ENCODE measurements at places on chromosomes 3 and 15.

DNA sequence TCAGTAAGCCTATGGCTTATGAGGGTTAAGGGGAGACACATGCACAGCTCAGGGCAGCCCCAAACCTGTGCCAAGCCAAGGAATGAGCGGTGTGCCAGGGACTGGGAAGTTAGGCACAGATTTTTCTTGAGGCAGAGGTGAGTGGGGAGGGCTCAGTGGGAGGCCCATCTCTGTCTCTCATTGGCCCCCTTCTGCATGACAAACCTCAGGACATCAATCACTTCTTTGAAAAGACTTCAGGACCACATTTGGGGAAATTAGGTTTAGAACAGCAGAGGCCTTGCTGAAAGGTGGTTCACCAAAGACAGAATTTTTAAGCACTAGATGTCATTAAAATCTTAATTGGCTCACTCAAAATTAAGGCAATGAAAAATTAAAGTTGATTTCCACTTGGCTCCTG is 57.2 kb downstream of the RAB11A start:
- ATAC-seq: no peak

DNA sequence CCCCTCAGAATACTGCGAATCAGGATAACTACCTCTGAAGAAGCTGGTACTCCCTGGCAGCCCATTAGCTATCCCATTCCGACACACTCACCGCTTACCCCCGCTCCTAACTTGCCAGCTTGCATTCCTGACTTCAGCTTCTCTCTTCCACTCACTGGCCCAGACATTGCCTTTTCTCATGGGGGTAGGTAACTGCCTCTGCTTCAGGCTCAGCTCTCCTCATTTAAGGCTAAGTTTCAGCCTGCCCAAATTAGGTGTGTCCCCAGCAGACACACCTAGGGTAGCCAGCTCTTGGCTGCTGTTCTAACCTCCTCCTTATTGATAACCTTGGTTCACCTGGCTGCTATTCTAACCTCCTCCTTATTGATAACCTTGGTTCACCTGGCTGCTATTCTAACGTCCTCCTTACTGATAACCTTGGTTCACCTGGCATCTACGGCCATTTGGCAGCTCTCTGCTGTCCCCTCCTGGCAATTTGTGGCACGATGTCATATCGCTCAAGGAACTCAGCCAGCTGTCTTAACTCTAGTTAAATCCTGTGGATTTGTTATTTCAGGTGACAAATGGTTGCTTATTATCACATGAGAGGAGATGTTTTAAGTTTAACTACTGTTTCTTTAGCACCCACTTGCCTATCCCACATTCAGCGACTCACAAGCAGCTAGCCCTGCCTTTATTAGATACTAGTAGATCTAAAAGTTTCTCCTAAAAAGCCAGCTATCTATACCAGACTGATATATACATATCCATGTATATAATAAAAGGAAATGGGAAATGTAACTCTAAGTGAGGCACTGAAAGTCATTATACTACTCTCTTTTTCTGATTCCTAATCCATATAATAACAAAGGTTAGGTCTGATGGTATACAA is 106.5 kb upstream of the ACP3 start:
- no peak for ATAC-seq

- no peak for ATAC-seq
Observed at GRCh38 chr15:74208901-74209559, 6.4 kb upstream of the STRA6 start.

DNA sequence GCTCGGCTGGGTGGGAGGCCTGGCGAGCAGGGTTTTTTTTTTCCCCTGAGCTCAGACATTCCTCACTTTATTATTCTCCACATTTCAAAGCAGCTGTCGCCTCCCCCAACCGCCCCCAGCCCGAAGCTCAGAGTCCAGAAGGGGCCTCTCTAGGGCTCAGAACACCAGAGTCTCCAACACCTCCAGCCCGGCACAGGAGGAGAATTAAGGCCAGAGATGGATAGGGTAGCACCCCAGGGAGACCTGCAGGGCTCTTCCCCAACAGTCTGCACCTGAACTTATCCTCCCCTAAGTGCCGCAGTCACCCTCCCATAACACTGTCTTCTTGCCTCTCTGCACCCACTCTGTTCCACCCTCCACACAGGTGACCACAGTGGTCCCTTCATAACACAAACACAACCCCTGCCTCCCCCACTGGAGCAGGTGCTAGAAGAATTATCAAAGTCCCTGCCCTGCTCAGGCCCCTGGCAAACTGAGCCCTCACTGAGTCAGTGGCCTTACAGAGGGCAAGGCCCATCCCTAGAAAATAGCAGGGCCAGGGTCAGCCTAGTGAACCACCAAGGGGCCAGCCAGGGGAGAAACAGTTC is 14.1 kb downstream of the MYL3 start:
- no peak for ATAC-seq

DNA sequence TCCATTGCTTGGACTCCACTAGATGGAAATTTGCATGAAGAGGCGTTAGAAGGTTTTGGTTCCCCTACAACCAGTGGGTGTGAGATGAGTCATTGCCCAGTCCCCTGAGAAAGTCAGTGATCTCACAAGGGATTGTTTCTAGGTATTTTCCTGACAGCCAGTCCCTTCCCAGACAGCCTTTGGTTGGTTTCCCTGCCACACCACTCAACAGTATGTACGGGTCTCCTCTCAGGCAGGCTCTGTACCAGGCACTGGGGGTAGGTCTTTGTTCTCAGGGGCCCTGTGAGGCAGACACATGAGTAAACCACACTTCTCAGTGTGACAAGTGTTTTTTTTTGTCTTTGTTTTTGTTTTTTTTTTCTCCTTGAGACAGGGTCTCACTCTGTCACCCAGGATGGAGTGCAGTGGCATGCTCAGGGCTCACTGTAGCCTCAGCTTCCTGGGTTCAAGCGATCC is 4.0 kb downstream of the LAMP3 start:
- ATAC-seq: peak; percentile 26

GRCh38 chr3:43870844-43871626 is 180.3 kb downstream of the ABHD5 start:
- no peak for ATAC-seq

- no peak for ATAC-seq
Observed at GRCh38 chr15:95990833-95991232, 339.7 kb upstream of the NR2F2 start.

DNA sequence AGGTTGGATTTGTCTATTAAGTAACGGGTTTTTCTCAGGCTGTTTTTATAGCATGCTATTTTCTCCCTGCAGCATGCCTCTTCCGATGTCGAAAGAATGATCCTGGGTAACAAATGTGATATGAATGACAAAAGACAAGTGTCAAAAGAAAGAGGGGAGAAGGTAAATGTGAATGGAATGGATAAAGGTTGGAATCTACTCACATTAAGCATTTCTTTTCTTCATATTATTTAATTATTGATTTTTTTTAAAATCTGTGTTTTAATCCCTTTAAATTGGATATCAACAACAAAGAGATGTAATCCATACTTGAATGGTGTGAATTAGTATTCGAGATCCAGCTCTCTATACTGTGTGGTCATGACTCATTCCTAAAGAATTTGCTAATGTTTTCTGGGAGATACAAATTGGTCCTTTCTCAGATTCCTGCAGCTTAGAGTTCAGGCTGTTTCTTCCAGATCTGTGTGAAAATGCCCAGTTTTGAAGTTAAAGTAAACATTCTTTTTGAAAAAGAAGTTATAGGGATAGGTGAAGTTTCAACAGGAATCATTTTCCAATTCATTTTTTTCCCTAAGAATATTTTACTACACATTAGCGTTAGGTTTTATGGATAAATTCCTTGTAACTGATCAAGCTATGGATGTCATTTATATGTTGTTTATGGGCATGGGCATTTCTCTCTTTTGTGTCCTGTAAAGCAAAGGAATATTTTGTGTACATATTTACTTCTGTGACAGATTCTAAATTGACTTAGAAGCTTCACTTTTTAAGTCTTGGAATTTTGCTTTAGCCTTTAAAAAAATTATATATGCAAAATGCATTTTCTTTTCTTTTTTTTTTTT is 20.8 kb upstream of the APH1B start:
- no peak for ATAC-seq

DNA sequence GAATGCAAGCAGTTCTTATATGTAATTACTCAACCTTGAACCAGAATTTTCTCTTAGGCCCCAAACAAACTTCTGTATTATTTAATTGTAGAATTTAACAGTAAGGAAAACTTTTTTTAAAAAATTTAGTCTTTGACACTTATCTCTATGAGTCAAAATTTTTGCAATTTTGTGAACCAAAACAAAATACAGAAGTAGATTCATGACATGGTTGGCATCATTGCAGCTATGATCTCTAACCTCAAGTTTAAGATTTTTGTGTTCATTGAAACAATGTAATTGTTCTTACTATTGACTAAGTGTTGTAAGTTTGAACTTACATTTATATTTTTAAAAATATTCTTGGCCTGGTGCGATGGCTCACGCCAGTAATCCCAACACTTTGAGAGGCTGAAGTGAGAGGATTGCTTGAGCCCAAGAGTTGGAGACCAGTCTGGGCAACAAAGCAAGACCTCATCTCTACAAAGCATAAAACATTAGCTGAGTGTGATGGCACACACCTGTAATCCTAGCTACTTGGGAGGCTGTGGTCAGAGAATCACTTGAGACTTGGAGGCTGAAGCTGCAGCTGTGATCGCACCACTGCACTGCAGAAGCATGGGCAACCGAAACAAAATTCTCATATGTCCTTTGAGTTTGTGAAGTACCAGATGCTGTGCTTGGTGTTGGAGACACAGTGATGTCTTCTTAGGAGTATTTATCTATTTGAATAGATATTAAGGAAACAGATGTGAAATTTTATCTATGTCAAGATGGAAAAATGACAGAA is 39.7 kb downstream of the STT3B start:
- no peak for ATAC-seq

DNA sequence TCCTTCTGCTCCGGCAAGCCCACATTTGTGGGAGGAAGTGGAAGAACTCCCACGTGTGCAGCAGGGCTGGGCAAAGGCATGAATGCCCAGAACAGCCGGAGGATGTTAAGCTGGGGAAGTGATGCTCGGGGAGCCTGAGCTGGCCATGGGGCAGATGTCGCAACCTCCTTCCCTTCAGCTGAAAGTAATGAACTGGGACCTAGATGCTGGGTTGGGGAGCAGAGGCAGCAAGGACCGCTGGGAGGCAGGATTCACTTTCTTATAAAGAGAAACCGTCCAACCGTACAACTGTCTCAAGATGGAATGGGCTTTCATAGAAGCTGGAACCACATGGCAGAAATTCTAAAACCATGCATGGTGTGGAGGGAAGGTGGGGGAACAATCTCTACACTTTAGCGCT is 290.9 kb downstream of the OCA2 start:
- no peak for ATAC-seq

GRCh38 chr3:141426404-141427034 is 58.2 kb downstream of the ZBTB38 start:
- ATAC-seq: no peak

DNA sequence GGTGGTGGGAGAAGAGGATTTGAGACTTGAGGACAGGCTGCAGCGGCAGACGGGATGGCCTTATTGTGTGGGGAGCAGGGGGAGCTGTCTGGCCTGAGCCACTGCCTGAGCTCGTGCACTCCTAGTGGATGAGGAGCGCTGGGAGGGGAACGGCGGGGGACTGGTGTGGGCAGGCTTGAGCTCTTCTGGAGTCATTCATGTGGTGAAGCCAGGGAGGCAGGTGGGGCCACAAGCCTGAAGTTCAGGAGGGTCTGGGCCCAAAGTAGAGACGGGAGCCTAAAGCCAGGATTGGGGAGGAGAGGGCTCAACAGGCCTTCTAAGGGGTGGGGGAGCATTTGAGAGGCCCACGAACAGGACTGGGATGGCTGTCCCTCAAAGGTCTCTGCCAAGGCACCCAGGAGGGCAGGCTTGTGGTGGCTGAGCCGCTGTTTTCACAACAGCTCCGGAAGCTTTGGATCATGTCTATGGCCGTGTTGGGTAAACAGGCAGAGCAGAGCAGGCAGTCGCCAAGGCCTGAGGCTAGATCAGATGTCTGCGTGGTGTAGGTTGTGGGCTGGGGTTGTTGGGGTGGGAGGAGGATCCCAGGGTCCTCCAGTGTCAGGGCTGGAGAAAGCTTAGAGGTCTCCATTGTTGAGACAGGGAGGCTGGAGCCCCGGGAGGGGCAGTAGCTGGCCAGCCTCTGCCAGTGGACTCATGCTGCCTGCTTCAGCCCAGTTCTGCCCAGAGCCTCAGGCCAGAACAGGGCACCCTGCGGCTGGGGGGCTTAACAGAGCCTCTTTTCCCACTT is 8.2 kb downstream of the PRKCD start:
- ATAC-seq: no peak

- ATAC-seq: no peak
Observed at GRCh38 chr3:111215481-111215880, 143.9 kb downstream of the NECTIN3 start.

DNA sequence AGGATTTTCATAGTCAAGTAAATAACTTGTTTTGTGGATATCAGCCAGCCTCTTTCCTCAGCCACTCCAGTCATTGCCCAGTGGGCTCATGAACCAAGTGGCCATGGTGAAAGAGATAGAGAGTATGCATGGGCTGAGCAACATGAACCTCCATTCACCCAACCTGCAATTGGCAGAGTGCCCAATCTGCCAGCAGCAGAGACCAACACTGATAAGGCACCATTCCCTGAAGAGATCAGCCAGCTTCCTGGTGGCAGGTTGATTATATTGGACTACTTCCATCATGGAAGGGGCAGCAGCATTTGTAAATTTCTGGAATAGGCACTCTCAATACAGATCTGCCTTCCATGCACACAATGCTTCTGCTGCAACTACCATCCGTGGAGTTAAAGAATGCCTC is 10.3 kb upstream of the MCF2L2 start:
- no peak for ATAC-seq

- no peak for ATAC-seq
Observed at GRCh38 chr3:88997260-88997659, 110.2 kb upstream of the EPHA3 start.

DNA sequence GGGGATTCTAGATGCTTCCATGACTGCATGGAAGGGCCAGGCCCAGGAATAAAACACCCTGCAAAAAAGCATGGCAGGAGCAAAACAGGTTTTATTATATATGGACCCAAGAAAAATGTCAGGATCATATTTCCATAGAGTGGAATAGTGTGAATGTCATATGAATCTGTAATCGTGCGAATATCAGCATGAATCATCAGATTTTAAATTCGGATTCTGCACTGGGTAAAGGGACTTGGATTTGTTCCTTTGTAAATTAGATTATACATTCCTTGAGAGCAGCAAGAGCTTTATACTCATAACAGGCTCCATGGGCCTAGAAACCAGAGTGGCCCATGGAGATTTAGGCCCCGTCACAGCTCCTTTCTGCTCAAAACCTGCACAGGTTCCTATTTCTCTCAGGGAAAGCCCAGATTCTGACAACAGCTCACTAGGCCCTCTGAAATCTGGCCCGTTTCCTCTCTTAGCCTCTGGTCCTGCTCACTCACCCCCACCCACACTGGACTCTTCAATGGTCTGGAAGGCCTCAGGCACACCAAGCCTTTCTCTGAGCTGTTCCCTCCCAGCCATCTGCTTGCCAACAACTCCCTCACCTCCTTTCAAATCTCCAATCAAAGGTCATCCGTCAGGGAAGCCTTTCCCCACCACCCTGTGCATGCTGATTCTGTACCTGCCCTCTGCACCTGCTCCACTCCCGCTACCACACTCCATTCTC is 76.0 kb downstream of the FEM1B start:
- ATAC-seq: no peak

- ATAC-seq: no peak
Observed at GRCh38 chr3:123081718-123082369, 15.0 kb downstream of the PDIA5 start.

- ATAC-seq: no peak
Observed at GRCh38 chr15:86383611-86384010, 303.9 kb downstream of the AGBL1 start.

GRCh38 chr3:124258057-124258500 is 266.2 kb upstream of the ROPN1 start:
- ATAC-seq: no peak

Data from activated CD4-positive, CD25-positive, alpha-beta regulatory T cell treated with anti-CD3 and anti-CD28 coated beads, Interleukin-2, amount 50 U/mL, for 24 hours (primary cell).